SK-N-DZ (cell line): ENCODE measurements at places on chromosomes 2 and 18.
A peak's percentile ranks its signal among the peaks of the same experiment; 100 is the strongest.

GRCh38 chr2:105294844-105295481, 34.6 kb downstream of the TGFBRAP1 start:
- DNase-seq = peak; percentile 51

- no peak for DNase-seq
Observed at GRCh38 chr2:157459486-157459885, 15.6 kb upstream of the CYTIP start.

DNA sequence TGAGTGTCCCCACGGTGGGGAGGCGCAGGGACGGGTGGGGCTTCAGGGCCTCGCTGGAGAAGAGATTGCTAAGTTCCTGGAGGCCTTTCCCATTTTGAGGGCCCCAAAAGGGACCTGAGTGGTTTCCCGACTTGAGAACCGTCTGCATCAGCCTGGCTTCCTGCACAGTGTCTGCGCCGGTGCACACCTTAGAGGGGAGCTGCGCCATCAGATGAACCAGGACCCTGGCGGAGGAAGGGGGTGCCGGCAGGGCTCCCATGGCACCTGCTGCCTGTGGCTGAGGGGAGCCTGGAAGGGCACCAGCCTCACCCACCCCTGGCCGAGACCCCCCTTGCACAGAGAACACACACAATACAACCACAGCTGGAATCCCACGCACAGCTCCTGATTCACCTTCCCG, 465.1 kb upstream of the MYT1L start:
- no peak for DNase-seq

- no peak for DNase-seq
Observed at GRCh38 chr2:218024871-218025270, 22.1 kb upstream of the TNS1 start.

DNA sequence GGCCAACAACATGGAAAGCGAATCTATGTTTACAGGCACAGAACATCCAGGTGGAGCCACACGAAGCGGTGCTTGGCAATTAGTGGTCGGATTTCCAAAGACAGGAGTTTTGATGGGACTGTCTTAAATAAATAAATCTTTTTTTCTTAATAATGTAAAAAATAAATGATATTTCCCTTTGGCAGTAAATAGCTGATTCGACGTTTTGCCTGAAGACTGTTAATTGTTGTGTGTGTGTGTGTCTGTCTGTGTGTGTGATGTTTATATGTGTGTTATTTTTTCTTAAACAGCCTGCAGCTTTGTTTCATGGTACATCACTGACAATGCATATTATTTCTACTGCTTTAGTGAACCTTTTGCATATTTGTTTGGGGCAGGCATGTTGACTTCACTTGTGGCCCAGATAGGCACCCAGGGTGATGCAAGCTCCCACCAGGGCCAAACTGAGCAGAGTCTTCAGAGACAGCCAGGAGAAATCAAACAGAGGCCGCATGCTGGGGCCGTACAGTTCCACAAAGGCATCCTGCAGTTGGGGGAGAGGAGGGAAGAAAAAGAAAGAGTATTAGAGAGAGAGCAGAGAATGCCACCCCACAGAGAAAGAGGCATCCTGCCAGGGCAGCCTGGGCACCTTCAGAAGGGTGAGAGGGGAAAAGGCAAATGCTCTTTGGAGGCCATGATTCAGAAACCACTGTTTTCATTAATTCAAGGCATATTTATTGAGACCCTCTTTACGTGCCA, 191.2 kb downstream of the BCL2 start:
- DNase-seq = no peak
